ENCODE measurements at places on chromosomes 3 and 15.

- peak; percentile 46 for DNase-seq
Measured at GRCh38 chr3:49217688-49218470, 46.5 kb downstream of the KLHDC8B start.

GRCh38 chr3:182116386-182116785 is 404.7 kb downstream of the SOX2 start:
- no peak for DNase-seq

GRCh38 chr3:74036102-74036501 is 411.4 kb upstream of the PDZRN3 start:
- DNase-seq = no peak

GRCh38 chr3:113895964-113896363 is 51.8 kb upstream of the ZDHHC23 start:
- DNase-seq = no peak

GRCh38 chr3:112133626-112134334 is 732 bp upstream of the GCSAM start:
- DNase-seq = no peak

DNA sequence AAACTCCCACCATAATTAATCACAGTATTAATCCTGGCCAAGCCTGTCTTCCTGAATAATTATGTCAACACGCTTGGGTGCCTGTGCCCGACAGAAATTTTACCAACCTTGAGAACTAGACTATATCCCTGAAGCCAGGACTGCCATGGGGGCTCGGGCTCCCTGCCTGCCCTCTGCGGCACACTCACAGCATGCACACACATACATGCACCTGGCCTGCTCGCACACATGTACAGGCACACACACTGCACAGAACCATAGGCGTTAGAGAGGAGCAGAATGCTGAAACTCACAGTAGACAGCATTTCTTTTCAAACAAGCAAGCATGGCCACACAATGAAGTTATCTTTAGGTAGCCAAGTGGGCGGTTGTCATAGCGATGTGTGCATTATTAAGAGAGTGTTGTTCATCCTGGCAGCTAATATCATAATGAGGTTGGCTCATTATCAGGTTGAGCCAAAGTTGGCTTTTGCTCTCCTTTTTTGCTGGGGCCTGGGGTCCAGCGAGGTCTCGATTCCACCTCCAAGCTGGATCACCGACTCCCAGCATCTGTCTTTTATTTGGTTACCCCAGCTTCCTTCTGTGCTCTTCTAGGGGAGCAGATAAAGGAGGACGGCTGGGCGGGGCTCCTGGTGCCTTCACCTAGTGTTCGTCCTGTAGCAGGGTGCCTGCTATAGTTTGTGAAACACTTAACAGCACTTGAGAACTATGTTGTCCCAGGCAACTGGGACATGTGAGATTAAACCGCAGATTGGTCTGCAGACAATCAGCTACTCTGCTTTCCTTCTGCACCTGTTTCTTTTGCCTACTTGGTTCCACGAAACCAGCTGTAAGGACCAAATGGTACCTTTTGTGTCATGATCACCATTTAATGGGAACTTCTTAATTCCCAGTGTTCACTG is 91.4 kb downstream of the ZNF621 start:
- DNase-seq = no peak

GRCh38 chr3:168575750-168576149 is 480.0 kb upstream of the GOLIM4 start:
- DNase-seq = no peak

GRCh38 chr3:198079771-198080520 is 119.9 kb downstream of the LMLN start:
- no peak for DNase-seq

- no peak for DNase-seq
Measured at GRCh38 chr15:98123834-98124233, 163.3 kb downstream of the ARRDC4 start.

- no peak for DNase-seq
Measured at GRCh38 chr3:124837065-124837464, 50.1 kb downstream of the ITGB5 start.

- no peak for DNase-seq
Measured at GRCh38 chr3:168275662-168276061, 179.9 kb upstream of the GOLIM4 start.

DNA sequence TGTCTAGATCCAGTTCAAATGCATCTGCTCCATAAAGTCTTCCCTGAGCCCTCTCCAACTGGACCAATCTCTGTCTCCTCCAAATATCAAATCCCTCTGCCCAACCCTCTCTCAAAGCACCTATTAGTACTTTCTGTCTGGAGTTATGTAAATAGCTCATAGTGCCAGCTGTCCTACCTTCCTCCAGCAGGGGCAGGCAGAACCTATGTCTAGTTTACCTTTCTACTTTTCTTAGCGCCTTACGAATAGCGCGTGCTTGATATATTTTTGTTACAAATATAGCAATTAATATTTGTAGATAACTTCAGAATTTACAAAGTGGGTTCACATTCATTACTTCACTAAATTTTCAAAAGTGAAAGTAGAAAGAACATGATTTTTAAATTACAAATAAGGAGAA is 14.0 kb upstream of the CCDC80 start:
- no peak for DNase-seq

GRCh38 chr3:127529346-127530188 is 61.0 kb downstream of the TPRA1 start:
- DNase-seq = no peak

- no peak for DNase-seq
Measured at GRCh38 chr3:114519415-114519814, 225.6 kb downstream of the TIGIT start.

DNA sequence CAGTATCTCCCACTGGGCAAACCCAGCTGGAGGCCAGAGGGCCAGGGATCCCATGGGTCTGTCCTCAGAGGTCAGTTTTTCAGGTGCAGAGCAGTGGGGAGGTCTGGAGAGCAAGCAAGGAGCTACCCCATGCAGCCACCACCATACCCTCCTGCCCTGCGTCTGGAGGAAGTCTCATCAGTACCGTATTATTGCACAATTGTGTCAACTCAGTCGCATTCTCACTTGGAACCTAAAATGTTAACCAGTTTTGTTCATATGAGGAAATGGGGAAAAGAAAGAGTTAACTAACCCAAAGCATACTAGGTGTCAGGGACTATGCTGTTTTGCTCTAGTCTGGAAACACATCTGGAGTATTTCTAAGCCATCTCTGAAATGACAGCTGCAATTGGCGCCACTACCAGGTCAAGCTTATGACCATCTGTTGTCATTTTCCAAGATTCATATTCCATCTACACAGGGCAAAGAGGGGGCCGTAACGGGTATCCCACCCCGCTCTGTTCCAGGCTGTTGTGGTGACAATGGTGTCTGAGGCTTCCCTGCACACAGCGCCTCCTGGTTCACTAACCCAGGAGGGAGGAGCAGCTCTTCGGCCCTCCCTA is 16.9 kb upstream of the APBA2 start:
- no peak for DNase-seq

GRCh38 chr15:74793135-74794028 is 11.5 kb downstream of the CSK start:
- no peak for DNase-seq

GRCh38 chr3:129708328-129708861 is 101.9 kb upstream of the PLXND1 start:
- DNase-seq = no peak

- DNase-seq = no peak
Measured at GRCh38 chr3:52193065-52193464, 4.9 kb upstream of the ALAS1 start.

- DNase-seq = no peak
Measured at GRCh38 chr3:88117683-88118082, 32.1 kb upstream of the C3orf38 start.

DNA sequence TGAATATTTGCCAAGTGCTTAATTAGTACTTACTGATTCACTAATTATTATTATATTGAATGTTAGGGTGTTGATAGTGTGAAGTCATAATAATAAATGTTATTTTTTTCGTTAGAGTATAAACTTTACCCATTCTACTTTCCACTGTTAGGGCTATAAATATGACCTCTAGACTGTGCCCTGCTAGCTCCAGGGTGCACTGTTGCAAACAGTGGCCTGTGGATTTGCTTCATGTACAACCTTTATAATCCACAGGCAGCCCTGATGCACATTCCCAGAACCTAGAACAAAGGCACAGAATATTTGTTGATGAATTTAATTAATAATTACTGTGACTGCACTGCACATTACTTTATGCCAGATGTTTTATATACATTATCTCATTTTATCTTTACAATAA is 28.8 kb upstream of the LEKR1 start:
- DNase-seq = no peak

- no peak for DNase-seq
Measured at GRCh38 chr3:170701696-170702678, 116.1 kb upstream of the SLC7A14 start.

- no peak for DNase-seq
Measured at GRCh38 chr3:50003824-50004223, 63.9 kb downstream of the RBM6 start.

DNA sequence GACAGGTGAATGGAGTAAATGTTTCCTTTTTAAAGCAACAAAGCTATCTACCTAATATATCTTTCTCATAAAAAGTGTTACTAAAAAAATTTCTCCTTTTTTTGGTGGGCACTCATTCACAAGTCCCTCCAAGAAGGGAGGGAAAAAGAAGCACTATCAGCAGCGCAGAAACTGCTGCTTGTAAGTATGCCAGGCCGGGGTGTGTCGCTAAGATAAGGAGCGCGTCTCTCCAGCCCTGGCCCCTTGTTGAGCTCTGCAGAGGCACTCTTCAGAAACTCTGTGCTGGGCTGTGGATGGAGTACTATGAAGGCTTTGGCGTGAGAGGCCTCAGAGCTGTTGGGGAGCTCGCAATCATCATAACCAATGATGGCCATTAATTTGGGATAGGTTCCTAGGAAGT is 49.1 kb downstream of the ZDHHC3 start:
- DNase-seq = no peak

DNA sequence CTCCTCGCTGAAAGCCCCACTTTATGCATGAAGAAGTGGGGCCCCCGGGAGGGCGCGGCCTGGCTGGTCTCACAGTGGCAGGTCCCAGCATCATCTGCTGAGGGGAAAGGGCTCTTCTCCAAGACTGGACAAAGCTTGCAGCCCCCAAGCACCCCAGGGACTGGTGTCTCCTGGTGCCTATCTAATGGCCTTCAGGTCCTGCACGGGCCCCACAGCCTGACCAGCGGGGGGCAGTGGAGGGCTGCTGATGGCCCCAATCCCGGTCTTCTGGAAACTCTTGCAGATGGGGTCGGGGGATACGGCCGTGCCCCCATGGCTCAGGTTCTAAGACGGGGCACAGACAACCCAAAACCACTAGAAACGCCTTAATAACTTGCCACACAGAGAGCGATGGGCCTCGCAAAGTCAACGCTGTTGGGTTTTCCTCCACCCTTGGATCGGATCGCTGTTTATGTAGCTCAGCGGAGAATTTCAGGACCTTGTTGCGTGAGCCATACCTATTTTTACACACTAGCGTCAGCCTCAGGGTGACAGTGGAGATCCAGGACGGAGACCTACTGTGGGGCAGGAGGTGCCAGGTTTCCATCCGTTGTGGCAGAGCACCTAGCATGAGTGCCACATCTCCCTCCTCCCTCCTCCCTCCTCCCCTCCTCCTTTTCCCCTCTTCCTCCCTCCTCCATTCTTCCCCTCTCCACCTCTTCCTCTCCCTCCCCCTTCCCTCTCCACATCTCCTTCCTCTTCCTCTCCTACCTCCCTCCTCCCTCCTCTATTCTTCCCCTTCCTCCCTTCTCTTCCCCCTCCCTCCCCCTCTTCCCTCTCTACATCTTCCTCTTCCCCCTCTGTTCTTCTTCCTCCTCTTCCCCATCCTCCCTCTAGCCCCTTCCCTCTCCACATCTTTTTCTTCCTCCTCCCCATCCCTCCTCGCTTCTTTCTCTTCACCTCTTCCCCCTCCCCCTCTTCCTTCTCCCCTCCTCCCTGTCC is 79.3 kb upstream of the ALDH1L1 start:
- DNase-seq = peak; percentile 57
